ENCODE measurements at places on chromosomes 5 and 9.

DNA sequence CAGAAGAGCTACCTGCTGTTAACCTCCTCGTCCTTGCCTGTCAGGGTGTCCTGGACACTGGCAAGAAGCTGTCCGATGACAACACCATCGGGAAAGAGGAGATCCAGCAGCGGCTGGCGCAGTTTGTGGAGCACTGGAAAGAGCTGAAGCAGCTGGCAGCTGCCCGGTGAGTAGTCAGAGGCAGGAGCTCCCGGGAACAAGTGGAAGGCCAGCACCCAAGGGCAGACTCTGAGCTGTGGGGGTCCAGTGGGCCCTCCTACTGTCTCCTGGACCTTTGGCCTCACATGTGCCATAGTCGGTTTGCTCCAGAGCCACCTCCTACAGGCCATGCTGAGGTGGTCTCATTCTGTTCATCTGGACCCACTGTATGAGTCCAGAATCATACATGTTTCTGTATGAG is 38.7 kb downstream of the DYNC2I2 start:
- no peak for DNase-seq

- DNase-seq: no peak
Observed at GRCh38 chr9:13513286-13513685, 233.8 kb upstream of the MPDZ start.

- DNase-seq: no peak
Observed at GRCh38 chr5:135315386-135315785, 83.6 kb downstream of the MACROH2A1 start.

DNA sequence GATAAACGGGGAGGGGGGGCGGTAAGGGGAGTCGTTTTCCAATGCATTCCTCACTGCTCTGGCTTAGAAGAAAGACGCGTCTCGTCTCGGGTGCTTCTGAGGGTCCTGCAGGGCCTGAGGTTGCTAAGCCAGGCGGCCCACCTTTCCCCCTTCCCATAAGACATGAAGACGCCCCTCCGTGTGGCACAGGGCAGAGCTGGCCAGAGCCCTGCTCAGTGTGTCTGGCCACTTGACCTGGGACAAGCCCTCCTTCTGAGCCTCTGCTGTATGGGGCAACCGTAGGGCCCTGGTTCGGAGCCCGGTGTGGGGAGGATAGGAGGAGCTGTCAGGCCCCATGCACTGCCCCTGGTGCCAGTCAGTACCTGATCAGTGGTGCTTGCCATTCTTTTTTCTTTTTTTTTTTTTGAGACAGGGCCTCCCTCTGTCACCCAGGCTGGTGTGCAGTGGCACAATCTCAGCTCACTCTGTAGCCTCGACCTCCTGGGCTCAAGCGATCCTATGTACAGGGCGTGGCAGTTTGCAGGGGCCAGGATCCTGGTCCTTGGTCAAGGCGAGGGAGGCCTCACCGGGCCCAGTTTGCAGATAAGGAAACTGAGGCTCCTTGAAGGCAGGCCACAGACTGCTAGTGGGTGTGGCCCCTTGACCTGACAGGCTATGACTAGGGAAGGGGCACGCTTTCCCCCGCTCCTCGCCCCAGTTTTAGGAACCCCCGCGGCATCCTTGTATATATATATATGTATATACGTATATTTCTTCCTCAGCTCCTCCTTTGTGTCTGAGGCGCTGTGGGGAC is 172.3 kb upstream of the IER5L start:
- no peak for DNase-seq

DNA sequence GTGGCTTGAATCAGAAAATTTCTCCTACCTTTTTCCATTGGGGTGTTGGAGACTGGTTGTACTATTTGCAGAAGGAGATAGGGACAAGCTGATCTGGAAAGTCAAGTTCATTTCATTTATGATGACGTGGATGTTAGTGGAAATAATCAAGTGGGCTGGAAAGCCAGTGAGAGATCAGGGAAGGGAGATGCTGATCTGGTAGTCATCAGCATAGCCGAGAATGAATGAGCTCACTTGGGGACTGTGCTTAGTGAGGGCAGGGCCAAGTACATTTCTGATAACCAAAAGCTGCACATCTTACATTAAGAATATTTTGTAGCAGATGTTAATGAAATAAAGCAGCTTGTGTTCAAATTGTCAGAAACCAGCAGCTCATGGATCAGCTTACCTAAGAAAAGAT is 12.1 kb downstream of the MAN2A1 start:
- no peak for DNase-seq

Data from kidney glomerular epithelial cell (primary cell).